ENCODE measurements at places on chromosomes 4 and X. TPM values are rescaled to one million over a fixed set of nuclear protein-coding genes. Genes with fewer than 3 reads are reported as not detected.

DNA sequence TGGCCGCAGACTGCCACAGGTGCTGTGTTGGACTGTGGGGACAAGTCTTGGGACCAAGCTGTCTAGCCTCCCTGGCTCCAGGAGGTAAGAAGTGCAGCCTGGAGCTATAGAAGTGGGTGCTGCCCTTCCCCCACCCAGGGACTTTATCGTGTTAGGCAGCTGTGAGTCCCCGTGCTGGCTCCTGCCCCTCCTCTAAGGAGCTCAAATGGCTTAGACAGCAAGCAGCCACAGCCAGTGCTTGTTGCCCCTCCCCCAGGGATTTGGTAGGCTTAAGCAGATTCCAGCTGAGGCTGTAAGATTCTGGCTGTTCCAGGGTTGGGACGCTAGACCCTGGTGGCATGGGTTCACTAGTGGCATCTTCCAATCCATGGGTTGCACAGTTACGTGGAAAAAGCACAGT lies 979.4 kb upstream of the PCDH10 start:
- no peaks in the 10 kb centered on the region for H3K36me3 ChIP-seq
- no peak overlapping the region for H3K4me3 ChIP-seq
- no peak overlapping the region for H3K27ac ChIP-seq
- H3K27me3 ChIP-seq: no peaks in the 10 kb centered on the region
- H3K4me1 ChIP-seq: no peaks in the 10 kb centered on the region
- no peak for DNase-seq

Gene MAGED4
- polyA plus RNA-seq: 1.5 TPM

Gene CLDN2
- not detected for polyA plus RNA-seq

- no peaks in the 10 kb centered on the region for H3K36me3 ChIP-seq
- no peaks in the 10 kb centered on the region for H3K4me1 ChIP-seq
- no peaks in the 10 kb centered on the region for H3K27me3 ChIP-seq
- no peak overlapping the region for H3K4me3 ChIP-seq
- DNase-seq: no peak
Measured at GRCh38 chrX:31126205-31126604, 54.4 kb upstream of the FTHL17 start.

DNA sequence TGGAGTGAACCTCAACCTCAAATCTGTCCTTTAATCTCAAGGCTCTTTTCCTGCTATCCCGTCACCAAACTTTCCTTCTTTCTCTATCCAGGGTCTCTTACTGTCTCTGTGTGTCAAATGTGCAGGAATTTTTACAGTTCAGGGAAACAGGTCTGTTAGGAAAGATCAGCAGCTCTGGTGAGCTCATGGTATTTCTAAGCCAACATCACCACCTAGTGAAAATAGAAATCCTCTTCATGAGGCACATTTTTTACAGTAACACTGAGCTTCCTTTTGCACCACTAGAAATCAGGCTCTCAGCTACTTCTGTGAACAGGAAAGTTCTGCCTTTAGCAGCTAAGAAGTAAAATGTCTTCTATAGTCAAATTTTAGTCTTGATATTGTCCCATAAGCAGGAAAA lies 39.6 kb downstream of the NUDT11 start:
- H3K27ac ChIP-seq: no peak overlapping the region
- H3K27me3 ChIP-seq: no peaks in the 10 kb centered on the region
- no peak for DNase-seq
- H3K4me1 ChIP-seq: no peaks in the 10 kb centered on the region
- H3K4me3 ChIP-seq: no peak overlapping the region

DNA sequence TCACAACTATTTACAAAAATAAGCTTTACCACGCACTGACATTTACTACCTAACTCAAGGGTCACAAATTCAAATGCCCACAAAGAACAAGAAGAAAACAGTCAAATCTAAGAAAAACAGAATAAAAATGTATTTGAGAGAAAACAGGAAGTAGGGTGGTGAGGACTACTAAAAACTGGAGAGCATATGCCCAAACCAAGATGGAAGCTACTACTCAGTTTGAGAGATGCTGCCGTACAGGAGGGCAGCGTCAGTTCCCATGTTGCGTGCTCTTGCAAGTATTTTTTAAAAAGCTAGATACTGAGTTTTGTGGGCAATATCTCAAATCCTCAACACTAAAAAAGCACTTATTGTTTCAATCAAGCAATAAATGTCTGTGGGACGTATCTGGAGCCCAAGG lies 16.2 kb downstream of the HNRNPD start:
- H3K27me3 ChIP-seq: no peaks in the 10 kb centered on the region
- peak overlapping the region; percentile 33 for H3K4me3 ChIP-seq
- DNase-seq: no peak
- H3K4me1 ChIP-seq: peaks cover 88% of the 10 kb centered on the region
- peaks cover 16% of the 10 kb centered on the region for H3K36me3 ChIP-seq

- no peaks in the 10 kb centered on the region for H3K36me3 ChIP-seq
- H3K4me1 ChIP-seq: no peaks in the 10 kb centered on the region
- no peaks in the 10 kb centered on the region for H3K27me3 ChIP-seq
- no peak overlapping the region for H3K4me3 ChIP-seq
- DNase-seq: no peak
Measured at GRCh38 chr4:75172551-75172950, 239.6 kb downstream of the PARM1 start.

Gene SSX4
- polyA plus RNA-seq: not detected

DNA sequence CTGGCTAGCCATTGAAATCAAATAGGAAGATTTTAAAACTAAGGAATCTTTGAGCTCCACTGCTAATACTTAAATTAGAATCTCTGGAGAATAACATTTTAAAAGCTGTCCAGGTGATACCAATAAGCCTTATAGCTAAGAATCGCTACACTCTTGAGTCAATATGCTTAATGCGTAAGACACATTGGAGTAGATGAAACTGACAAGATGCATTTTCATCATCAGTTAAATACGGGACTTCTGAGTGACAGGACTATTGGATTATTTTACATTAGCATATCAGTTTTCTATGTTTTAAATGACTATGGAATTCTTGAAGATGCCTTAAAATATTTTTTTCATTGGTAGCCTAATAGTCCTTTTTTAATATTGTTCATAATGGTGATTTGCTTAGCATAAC lies 80.2 kb downstream of the ATOH1 start:
- H3K27me3 ChIP-seq: no peaks in the 10 kb centered on the region
- no peaks in the 10 kb centered on the region for H3K4me1 ChIP-seq
- no peak overlapping the region for H3K4me3 ChIP-seq

Gene FRMD7
- polyA plus RNA-seq: not detected

Gene C1QTNF7
- not detected for polyA plus RNA-seq

DNA sequence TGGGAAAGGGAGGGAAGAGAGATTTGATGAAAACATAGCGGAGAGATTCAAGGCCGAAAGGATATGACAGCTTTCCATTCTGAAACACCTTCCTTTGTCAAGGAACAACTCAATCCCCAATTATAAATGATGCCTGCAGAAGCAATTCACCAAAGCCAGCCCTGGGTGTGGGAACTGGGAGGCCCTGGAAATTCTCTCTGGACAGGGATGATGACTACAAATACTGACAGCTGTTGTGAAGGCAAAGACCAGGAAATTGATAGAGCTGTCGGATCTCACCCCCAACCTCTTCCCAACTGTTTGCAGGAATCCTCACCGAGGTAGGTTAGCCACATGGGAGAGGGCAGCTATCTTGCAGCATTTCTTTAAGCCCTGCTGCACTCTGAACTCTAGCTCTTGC lies 54.3 kb downstream of the CCDC149 start:
- peaks cover 5% of the 10 kb centered on the region for H3K36me3 ChIP-seq
- H3K4me3 ChIP-seq: no peak overlapping the region
- H3K27me3 ChIP-seq: peaks cover 11% of the 10 kb centered on the region
- H3K27ac ChIP-seq: no peak overlapping the region

DNA sequence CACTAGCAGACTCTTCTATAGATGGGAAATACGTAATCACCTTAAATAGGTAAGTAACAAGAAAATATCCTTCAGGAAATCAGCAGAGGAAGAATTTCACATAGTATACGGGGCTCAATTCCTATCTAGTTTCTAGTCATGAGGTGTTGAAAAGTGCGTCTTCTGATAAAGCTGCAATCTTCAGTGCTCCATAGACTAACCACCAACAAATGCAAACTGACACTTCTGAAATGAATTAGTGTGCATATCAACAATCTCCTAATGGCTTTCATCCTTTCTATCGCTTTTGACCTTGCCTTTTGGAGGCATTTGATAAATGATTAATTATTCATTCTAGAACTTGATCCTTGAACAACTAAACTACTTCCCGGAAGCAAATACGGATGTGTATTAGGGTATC lies 2306.6 kb upstream of the AGA start:
- no peaks in the 10 kb centered on the region for H3K4me1 ChIP-seq
- no peak for DNase-seq
- H3K4me3 ChIP-seq: no peak overlapping the region
- H3K27ac ChIP-seq: no peak overlapping the region

Gene GABRG1
- polyA plus RNA-seq: not detected

DNA sequence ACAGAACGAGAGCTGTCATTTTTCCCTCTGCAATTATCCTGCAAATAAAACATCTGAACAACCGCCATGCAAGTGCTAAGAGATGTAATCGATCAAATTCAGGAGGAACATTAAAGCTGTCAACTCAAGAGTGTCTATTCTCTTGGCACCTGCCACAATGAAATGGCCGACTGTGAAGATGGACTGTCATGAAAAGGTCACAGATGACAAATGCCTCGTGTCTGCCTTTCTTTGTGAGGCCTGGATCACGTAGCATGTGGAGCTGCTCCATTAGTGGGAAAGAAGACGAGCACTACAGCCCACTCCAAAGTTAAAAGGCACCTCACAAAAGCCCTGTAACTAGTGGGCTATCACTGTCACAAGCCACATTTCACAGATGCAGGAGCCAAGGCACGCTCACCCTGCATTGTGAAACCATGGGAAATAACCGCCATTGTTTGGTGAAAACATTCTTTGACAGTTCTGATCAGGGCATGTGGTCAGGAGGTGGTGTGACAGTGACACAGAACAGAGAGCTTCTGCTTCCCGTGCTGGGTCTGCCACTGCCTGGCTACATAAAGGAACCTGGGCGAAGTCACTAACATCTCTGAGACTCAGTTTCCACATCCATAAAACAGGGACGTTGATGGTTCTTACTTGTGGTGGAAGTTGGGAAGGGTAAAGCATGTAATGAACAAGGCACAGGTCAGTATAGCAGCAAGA lies 98.9 kb downstream of the EVC2 start:
- no peak overlapping the region for H3K4me3 ChIP-seq
- no peaks in the 10 kb centered on the region for H3K27me3 ChIP-seq

- H3K36me3 ChIP-seq: peaks cover 15% of the 10 kb centered on the region
- DNase-seq: no peak
- no peak overlapping the region for H3K27ac ChIP-seq
- H3K4me1 ChIP-seq: no peaks in the 10 kb centered on the region
Measured at GRCh38 chr4:545612-546011, 30.5 kb downstream of the TMEM271 start.

DNA sequence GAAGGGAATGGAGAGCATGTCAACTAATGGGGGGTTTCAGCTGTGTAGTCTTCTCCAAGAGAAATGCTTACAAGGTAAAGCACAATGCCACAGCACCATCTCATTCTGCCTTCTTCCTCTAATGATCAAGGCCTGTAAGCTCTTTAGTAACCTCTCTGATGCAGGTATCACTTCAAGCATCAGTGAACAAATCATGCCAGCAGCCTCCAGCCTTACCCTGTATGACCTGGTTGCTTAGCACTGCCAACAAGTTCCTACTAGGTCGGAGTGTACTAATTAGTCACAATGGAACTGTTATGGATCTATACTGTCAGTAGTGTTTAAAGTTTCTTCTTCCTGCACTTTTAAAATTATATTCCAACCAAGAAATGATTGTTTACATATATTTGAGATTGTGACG lies 197.7 kb downstream of the GRID2 start:
- H3K4me1 ChIP-seq: no peaks in the 10 kb centered on the region
- no peaks in the 10 kb centered on the region for H3K27me3 ChIP-seq
- H3K27ac ChIP-seq: no peak overlapping the region
- H3K4me3 ChIP-seq: no peak overlapping the region

DNA sequence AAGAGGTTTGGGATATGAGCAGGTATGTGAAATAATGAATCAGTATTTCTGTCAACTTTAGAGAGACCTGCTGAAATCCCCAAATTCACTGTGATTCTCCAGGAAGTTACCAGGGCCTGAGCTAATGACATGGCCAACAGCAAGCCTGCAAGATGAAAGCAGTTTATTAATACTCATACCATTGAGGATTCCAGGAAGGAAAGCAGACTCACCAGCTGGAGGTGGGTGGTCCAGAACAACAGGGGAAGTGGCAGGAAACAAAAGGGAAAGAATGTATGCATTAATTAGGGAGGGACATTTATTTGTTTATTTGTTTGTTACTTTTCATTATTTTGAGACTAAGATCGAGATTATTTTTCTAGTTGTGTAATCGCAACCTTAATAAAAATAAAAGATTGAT lies 196.6 kb upstream of the AGA start:
- H3K27ac ChIP-seq: no peak overlapping the region
- no peak for DNase-seq
- H3K36me3 ChIP-seq: peaks cover 16% of the 10 kb centered on the region
- no peaks in the 10 kb centered on the region for H3K4me1 ChIP-seq
- H3K27me3 ChIP-seq: no peaks in the 10 kb centered on the region

GRCh38 chrX:72306085-72306801 lies 529 bp upstream of the CITED1 start:
- peaks cover 11% of the 10 kb centered on the region for H3K4me1 ChIP-seq
- no peak for DNase-seq
- H3K27me3 ChIP-seq: peaks cover 65% of the 10 kb centered on the region

GRCh38 chrX:153565996-153566580 lies 32.9 kb downstream of the CCNQ start:
- no peaks in the 10 kb centered on the region for H3K27me3 ChIP-seq
- no peak overlapping the region for H3K27ac ChIP-seq
- no peak overlapping the region for H3K4me3 ChIP-seq
- H3K4me1 ChIP-seq: peaks cover 2% of the 10 kb centered on the region

GRCh38 chr4:13856387-13856786 lies 228.9 kb upstream of the BOD1L1 start:
- no peak for DNase-seq
- no peaks in the 10 kb centered on the region for H3K4me1 ChIP-seq
- H3K36me3 ChIP-seq: no peaks in the 10 kb centered on the region
- peaks cover 6% of the 10 kb centered on the region for H3K27me3 ChIP-seq
- H3K27ac ChIP-seq: no peak overlapping the region

Gene SPON2
- 45.9 TPM for polyA plus RNA-seq

DNA sequence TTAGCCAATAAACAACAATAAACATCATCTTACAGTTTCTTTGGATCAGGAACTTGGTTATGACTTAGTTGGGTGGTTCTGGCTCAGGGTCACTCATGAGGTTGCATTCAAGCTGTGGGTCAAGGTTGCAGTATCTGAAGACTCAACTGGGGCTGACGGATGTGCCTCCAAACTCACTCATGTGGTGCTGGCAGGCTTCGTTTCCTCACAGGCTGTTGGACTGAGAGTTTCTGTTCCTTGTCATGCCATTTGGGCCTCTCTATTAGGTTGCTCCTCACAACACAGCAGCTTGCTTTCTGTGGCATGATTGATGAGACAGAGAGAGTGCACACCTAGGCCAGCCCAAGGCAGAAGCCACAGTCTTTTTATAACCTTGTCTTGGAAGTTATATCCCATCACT lies 20.7 kb downstream of the FRMPD3 start:
- H3K4me3 ChIP-seq: no peak overlapping the region
- DNase-seq: no peak
- H3K27ac ChIP-seq: no peak overlapping the region
- H3K36me3 ChIP-seq: no peaks in the 10 kb centered on the region

All from naive thymus-derived CD8-positive, alpha-beta T cell (primary cell).